ENCODE measurements at places on chromosomes 1 and 21.

DNA sequence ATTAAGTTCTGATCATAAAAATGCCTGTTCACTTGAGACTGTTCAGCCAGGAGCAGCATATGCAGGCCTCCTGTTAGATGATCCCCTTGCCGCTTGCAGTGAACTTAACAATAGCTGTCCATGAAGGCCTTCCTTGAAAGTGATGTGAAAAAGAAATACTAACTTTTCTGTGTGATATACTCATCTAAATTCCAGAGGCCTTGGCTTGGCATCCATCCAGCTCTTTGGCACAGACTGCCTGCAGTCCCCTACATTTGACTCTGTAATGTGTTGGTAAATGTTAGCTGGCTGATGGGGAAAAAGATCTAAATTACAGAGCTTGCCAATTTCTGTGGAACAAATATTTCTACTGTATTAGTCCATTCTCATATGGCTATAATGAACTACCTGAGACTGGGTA, 73.7 kb downstream of the KCNK2 start:
- no peak for DNase-seq

DNA sequence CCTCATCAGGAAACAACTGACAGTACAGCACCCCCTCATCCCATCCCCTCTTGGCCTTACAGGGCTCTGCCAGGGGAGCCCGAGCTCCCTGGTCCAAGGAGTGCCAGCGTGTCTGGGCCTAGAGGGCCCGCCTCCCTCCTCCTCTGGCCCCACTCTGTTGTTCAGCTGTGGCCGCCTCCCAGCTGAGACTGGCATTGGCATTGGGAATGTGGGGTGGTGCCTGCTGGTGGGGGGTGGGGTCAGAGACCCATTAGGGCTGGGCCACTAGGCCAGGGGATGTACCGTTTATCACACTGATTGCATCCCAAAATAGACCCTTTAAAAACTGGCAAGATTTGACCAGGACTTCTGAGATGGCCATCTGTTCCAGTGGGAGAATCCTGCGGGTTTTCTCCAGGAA, 1.4 kb downstream of the LDLRAP1 start:
- DNase-seq, result no peak

DNA sequence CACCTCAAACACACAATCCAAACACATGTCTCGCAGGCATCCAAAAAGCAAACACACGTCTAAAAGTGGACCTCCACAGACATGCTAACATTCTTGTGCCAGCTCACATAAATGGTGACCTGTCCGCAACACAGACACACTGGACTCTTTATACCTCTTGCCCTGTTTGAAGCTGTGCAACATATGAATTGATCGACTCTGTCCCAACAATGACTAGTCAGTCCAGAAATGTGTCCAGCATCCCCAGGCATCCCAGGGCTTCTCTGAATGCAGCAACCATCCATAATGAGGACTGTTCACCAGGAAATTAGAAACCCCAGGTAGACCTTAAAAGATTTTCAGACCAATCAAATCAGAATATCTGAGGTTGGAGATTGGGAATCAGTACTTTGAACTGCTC, 3.2 kb downstream of the DDR2 start:
- DNase-seq, result no peak

DNA sequence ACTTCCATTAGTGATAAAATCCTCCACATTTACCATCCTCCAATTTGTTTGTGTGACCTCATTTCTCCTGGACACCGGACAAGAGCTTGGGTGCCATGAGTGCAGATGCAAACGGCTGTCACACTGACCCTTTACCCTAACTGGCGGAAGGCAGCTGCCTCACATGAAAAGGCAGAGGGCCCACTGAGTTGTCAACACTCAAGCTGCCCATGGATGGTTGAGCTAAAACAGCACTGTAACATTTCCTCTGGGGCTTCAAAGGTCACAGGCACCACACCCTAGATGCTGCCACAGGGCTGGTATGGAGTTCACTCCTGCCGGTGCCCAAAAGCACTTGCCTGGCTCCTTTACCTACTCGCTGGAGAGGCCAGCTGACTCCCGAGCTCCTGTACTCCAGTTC, 653.4 kb downstream of the KCNT2 start:
- DNase-seq, result no peak

GRCh38 chr1:48878191-48878940, 101.7 kb upstream of the BEND5 start:
- no peak for DNase-seq

DNA sequence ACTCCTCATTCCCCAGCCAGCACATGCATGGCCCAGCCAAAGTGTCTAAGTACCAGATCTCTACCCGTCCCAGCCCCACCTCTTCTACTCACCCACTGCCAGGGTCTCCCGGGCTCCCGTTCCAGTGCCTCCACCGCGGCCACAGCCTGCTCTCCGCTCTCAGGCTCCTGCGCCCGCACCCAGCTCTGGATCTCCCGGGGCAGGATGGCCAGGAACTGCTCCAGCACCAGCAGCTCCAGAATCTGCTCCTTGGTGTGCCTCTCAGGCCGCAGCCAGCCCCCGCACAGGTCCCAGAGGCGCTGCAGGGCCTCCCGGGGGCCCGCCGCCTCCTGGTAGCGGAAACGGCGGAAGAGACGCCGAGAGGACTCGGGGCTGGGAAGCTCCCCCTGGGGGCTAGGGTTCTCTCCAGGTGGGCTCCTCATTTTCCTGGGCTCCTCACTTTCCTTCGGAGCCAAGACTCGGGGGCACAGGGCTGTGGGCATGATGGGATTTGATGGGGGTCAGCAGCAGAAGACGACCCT, 2.5 kb downstream of the ZNF496 start:
- no peak for DNase-seq

GRCh38 chr1:245169376-245169775, 14.6 kb downstream of the KIF26B start:
- DNase-seq, result no peak

DNA sequence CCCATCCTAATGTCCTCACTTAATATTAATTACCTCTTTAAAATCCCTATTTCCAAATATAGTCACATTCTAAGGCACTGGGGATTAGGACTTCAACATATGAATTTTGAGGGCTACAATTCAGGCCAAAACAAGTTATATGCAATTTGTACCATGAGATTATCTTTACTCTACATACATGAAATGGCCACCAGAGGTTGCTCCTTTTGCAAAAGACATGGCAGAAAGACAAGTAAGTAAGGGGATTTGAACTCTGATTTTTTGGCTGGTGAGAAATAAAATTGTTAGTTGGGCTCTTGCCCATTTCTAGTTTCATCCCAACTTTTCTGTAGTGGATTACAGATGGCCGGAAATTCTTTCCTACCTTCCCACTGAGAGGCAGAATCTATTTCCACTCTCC, 4.8 kb upstream of the ALG6 start:
- no peak for DNase-seq

DNA sequence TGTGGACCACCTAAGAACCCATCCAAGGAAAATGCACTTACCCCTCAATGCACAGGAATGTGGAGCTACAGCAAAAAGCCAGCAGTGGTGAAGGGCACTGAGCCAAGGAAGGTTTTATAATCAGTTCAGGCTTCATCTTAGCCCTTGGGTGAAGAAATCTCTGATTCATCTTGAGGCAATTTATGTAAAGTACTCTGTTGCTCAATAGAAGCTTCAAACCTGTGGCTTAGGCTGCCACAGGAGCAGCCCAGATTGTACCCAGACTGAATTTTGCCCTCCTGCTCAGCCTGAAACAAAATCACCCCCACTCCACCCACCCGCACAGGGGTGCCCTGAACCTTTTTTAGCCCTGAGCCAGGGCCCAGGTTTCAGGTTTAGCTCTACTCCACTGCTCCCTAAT, at the start of gene S100A12:
TSS of gene S100A12 (minus strand) at position 111 of the 400 bp plus-strand sequence. CDS start 1,029 bp downstream, outside the sequence.
- no peak for DNase-seq

GRCh38 chr1:44576456-44577150, 97.7 kb downstream of the TMEM53 start:
- no peak for DNase-seq

- no peak for DNase-seq
These were observed 146.3 kb upstream of the C8B start for GRCh38 chr1:57112148-57112547.

DNA sequence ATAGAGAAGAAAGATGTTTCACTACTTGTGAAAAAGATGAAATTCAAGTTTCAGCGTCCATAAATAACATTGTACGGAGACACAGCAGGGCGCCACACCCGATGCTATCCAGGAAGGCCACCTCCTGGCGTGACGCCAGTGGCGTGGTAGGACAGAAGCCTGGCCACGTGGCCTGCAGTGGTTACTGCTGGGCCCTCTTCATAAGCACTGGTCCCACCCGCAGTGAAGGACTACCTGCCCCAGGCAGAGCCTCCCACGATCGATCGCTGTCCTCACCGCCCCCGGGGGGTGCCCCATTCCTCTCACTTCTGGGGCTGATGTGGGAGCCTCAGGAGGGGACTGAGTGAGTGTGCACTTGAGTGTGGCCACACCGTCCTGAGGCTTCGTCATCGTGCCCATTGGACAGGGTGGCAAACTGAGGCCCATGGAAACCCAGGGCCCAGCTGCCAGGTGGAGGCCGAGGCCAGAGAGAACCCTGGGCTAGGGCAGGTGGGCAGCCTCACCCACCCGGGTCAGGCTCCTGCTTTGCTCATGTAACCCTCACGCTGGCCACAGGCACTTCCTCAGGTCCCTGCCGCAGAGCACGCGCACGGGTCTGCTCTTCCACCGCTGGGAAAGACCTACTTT, 11.7 kb upstream of the HES5 start:
- DNase-seq, result no peak

DNA sequence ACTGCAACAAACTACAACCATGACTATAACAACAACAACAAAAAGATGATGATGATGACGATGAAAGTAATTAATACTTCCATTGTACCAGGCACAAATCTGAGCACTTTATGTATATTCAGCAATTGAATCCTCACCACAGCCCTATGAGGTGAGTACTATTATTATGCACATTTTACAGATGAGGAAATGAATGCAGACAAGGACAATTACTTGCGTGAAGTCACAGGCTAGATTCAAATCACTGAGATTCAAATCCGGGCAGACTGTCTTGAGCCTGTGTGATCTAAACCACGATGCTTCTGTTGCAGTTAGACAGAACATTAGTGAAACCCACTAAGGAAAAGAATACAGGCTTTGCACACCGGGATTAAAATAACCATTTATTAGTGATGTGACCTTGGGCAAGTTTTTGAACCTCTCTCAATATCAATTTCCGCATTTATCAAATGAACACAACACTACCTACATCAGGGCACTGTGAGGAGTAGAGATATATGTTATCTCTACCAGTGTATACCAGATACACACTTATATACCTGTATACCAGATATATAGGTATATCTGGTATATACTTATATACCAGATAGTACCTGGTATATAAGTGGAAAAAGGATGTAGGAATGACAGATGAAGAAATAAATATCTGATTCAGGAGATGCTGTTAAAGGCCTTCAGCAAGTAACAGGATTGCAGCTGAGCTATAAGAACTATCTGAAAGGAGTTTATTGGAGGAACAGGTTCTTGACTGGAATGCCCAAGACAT, 34.3 kb upstream of the GALNT2 start:
- no peak for DNase-seq

DNA sequence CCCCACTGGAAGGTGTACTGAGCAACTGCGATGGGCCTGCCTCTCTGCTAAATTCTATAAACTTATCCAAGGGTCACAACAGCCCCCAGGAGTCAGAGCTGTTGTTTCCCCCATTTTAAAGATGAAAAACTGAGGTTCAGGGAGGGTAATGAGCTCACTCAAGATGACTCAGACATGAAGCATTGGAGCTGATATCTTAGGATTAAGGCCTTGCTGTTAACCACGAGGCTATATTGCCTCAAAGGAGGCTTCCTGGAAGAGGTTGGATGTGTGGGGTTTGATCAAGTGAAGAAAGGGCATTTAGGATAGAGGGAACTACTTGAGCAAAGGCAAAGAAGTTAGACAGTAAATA, 6.7 kb downstream of the LDLRAP1 start:
- DNase-seq, result no peak

- DNase-seq, result no peak
These were observed 22.4 kb upstream of the KIFAP3 start for GRCh38 chr1:170096806-170097340.

GRCh38 chr1:60228041-60228491, 154.5 kb upstream of the C1orf87 start:
- DNase-seq, result no peak
